ENCODE measurements at places on chromosomes 5 and 9.

GRCh38 chr5:174140452-174141020 is 95.0 kb downstream of the NSG2 start:
- no peak for DNase-seq

DNA sequence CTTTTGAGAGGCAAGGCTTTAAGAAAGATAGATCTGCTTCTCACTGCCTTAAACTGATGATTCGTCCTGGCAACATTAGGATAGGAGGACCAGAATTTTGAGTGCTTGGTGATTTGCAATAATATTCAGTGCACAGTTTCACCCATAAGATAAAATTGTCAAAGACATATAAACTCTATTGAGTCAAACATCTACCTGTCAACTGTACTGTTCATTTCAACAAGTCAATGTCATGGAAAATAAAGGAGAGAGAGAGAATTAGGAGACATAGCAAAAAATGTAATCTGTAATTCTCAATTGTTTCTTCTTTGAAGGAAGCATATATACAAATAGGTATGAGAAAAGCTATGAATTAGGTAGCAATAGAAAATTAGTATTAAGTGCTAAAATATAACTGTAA is 237.2 kb downstream of the CDH12 start:
- no peak for DNase-seq

DNA sequence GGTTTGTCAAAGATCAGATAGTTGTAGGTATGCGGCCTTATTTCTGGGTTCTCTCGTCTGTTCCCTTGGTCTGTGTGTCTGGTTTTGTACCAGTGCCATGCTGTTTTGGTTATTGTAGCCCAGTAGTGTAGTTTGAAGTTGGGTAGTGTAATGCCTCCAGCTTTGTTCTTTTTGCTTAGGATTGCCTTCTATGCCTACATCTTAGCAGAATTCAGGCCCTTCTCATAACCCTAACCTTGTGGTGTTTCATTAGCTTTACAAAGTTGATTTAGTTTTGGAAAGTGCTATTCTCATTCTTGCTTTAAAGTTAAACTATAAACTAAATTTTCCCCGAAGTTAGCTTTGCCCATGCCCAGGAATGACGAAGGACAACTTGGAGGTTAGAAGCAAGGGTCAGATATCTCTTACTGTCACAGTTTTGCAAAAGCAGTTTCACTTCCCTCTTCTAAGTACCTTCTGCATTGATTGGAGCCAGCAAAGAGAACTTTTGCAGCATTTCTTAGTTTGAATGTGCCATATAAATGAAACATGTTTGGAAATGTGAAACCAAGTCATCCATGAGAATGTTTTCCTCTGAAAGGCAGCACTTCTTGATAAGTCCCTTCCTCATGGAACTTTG is 274.3 kb upstream of the DMRT1 start:
- no peak for DNase-seq

DNA sequence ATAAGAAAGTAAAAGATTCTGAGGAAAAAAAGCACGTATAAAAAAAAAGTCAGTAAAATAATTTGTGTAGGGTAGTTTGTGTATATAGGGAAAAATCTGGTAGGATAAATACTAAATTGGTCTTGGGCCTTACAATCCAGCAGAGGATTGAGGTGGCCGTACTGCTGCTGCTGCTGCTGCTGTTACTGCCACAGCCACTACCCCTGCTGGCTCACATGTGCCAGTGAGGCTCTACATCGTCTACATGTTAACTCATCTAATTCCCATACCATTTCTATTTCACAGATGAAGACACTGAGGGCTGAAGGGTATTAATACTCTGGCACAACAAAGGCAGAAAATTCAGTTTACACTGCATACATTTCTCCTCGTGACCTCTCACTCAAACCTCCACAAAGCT is 928.5 kb downstream of the TLE4 start:
- DNase-seq = no peak

DNA sequence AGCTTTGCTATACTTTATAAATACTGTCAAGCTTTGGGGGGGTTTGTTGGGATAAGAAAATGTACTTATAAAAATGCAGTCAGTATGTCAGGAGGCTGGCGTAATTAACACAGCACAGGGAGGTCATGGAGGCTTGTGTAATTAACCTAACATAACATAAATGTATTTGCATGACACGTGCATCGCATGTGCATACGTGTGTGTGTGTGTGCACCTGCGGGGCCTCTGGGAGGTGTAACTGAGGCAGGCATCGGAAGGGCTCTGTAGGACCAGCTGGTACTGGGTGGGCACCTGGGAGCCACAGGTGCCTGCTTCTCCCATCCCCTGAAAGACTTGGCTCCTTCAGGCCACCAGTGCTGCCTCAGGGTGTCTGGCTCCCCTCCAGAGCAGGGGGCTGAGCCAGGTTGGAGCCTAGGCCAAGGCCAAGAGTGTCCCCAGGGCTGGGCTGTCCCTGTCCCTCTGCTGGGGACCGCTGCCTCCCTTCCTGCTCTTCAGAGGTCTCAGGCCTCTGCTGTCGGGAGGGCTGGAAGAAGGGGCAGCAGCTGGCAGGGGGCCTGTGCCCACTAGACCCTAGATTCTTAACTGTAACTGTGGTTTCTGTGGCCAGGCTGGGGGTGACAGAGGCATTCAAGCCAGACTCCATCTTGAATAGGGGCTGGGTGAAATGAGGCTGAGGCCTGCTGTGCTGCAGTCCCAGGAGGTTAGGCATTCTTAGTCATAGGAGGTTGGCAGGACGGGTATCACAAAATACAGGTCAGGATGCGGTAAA is 9.0 kb downstream of the FCN2 start:
- no peak for DNase-seq

DNA sequence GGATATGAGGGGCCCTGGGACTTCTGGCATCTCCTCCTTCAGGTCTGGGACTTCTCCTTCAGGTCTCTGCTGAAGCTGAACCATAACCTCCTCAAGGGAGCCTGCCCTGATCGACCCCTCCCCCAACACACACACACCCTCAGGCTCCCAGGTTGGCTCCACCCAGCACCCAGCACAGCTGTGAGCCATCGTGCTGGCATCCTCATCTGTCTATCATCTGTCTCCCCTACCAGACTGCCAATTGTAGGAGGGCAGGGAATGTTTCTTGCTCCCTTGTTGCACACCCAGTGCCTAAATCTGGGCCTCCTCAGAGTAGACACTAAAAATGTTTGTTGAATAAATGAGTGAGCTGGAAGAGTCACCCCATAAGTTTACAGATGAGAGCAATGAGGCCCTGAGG is 71.4 kb downstream of the LRSAM1 start:
- no peak for DNase-seq

DNA sequence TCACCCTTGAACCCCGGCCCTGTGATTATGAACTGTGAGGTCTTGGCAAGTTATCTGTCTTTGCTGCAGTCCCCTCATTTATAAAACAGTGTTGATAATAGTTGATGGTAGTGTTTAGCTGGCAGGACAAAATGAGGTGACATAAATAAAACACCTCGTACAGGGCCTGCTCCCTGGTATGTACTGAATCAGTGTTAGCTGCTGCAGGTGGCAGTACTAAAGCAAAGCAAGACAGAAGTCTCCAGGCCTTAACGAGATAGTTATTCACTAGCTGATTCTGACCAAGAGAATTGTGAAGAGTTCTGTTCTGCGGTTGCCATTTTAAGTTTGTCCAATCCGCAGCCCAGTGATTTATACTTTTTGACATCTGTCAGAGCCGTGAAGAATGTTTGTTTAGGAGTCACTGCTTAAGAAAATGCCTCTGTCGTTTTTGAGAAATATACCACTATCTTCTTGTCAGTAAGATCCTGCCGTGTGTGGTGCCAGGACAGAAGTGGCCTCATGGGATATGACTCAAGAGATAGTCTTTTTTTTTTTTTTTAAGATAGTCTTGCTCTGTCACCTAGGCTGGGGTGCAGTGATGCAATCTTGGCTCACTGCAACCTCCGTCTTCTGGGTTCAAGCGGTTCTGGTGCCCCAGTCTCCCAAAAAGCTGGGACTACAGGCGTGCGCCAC is 75.9 kb downstream of the KDM4C start:
- no peak for DNase-seq

DNA sequence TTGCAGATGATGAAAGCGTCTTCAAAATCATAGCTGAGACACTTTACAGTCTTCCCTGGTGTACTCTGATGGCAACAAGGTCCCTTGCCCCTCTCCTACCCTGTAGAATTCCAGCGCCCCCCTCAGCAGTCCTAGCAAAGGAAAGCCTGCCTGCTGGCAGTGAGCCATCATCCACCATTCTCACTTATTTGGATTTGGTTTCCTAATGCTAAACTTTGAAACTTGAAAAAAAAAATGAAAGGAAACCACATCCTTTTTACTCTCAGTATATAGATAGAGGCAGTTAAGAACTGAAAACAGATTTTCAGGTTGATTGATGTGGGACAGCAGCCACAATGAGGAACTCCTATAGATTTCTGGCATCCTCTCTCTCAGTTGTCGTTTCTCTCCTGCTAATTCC is at the start of gene GZMA:
Gene GZMA, plus strand, starts transcription at position 299 of the 400 bp plus-strand sequence. Its CDS starts 37 bp downstream, at position 336.
- no peak for DNase-seq

- no peak for DNase-seq
These were observed 392.0 kb downstream of the GADD45G start for GRCh38 chr9:89996773-89997172.

DNA sequence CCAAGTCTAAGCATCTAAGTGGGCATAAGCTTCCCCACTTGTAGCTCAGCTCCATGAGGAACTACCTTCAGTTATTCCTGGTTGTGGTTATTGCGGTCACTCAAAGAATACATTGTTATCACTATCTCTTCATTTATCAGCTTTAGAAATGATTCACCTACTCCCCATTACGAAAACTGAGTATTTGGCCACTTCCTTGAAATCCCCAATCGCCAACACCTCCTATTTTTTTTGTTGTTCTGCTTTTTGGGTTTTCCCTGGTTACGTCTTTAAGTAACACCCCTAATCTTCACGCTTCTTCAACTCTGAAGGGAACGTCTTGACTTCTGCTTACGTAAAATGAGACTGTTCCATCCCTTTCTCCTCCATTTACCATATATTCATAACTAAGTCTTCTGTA is 20.7 kb downstream of the MAPK9 start:
- DNase-seq = no peak

- no peak for DNase-seq
These were observed 803 bp upstream of the CCNO start for GRCh38 chr5:55234121-55234700.

- DNase-seq = no peak
These were observed 320.1 kb downstream of the AGTPBP1 start for GRCh38 chr9:85421641-85422040.

GRCh38 chr5:139664727-139665351 is 16.7 kb downstream of the CXXC5 start:
- DNase-seq = no peak

DNA sequence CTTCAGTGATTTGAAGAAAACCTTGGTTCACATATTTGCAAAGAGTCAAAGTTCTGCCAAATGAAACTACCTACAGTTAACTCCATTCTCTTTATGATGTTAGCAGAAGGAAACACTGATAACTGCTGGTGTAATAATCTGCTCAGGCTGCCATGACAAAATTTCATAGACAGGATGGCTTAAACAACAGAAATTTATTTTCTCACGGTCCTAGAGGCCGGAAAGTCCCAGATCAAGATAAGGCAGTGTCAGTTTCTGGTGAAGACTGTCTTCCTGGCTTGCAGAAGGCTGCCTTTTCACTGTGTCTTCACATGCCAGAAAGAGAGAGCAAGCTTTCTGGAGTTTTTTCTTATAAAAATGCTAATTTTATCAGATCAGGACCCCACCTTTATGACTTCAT is 102.4 kb upstream of the PARP8 start:
- DNase-seq = no peak

DNA sequence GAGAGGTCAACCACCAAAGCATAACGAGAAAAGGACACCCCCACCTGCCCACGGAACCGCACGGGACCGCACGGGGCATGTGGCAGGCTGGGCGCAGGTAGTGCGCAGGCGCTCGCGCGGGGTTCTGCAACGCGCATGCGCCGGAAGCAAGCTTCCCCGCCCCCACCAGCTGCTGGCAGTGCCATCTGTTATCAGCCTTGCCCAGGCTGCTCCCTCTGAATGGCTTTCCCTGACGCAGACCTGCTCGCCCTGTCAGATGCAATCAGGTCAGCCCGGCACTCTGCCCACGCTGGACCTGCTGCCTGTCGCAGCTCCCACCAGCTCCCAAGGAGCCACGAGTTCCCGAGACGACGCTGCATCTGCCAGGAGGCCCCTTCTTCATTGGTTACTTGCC is 22.8 kb downstream of the PTCH1 start:
- no peak for DNase-seq

- no peak for DNase-seq
These were observed 83.8 kb downstream of the SV2C start for GRCh38 chr5:76166886-76167576.

DNA sequence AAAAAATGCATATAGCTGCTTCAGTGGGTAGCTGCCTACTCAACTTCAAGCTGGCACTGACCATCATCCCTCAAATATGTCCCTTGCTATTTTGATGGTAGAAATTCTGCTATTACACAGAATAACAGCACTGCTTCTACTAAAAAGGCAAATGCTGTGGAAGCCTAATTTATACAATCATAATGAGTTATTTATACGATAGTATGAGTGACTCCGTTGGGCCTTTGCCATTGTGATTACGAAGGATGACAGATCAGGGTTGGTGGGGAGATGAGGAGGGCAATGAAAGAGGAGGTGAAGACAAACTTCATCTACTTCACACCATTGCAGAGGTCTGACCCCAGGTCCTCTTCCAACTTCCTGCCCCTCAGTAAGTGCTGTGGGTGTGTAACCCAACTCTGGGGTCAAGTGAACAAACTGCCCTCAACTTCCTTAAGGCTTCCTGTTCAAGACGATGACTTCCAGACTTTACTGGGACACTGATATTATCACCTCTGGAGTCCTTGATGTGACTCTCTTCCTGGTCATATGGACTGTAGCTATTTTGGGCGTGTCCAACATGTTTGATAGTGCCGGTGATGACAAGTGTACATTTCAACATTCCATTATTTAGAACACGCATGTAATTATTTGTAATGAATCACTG is 74.1 kb upstream of the RPS23 start:
- no peak for DNase-seq

DNA sequence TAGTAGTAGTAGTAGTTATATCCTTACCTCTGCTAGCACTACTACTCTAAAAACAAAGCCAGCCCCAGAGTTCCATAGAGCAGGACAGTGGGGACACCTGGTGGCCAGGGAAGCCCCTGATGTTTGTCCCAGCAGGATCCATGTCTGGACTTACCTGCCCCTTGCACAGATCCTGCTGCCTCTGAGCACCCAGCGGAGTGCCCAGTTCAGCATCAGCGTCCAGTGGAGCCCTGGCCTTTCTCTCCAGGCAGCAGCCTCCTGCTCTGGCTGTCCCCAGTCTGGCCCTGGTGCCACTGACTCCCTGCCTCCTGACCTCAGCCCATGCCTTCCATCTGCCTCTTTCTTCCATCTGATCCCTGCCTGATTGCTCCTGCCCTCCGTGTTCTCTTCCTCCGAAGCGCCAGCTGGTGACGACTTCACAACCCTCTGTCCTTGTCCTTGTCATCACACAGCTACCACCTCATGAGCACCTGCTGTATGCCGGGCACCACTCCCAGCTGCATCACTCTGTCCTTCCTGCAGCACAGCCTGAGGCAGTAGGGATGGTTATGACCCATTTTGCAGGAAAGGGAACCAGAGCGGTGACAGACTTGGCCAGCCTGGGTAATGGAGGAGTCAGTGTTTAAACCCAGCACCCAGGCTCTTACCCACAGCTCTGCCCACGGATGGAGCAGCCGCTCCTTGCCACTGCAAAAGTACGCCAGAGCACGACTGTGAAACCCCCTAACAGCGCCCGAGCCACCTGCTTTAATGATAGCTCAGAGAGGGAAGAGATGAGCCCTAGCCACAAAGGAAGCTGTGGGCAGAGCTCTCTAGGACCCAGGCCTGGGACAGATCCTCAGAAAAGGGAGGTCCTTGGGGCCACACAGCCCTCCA is 11.5 kb downstream of the SARDH start:
- no peak for DNase-seq

GRCh38 chr9:35729700-35730485 is 2.1 kb downstream of the TLN1 start:
- no peak for DNase-seq

GRCh38 chr9:95669253-95669652 is 152.5 kb upstream of the PTCH1 start:
- DNase-seq = no peak
